ENCODE measurements at places on chromosomes 11 and 22.

- no peak for DNase-seq
These were observed 92.6 kb upstream of the CSNK2A3 start for GRCh38 chr11:11445441-11446185.

DNA sequence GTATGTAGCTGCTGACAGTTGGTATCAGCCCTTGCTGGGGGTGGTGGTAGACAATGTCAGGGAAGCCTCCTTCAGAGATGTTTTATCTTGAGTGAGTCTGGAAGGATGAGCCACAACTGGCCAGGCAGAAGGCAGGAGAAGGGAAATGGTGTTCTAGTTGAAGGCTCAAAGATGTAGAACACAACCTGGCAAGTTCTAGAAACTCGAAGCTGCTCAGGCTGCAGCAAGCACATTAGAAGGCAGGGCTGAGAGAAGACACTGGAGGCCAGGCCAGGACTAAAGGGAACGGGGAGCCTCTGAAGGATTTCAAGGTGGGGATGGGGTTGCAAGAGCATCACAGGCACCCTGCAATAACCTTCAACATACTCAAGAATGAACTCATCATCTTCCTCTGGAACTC, 40.4 kb downstream of the USP35 start:
- no peak for DNase-seq

GRCh38 chr11:95524314-95525036, 265.1 kb downstream of the FAM76B start:
- DNase-seq = no peak

GRCh38 chr11:74009675-74010305, 905 bp upstream of the UCP3 start:
- DNase-seq = no peak

GRCh38 chr22:48268771-48269552, 1506.5 kb downstream of the TBC1D22A start:
- DNase-seq = no peak

- DNase-seq = no peak
These were observed 71.8 kb upstream of the PAX6 start for GRCh38 chr11:31882951-31883392.

GRCh38 chr11:93155738-93156137, 42.1 kb downstream of the SLC36A4 start:
- DNase-seq = no peak

GRCh38 chr11:72778535-72779494, 15.0 kb downstream of the STARD10 start:
- no peak for DNase-seq

GRCh38 chr11:115521825-115522224, 17.6 kb upstream of the CADM1 start:
- DNase-seq = no peak

GRCh38 chr11:96127596-96127959, 203.7 kb upstream of the MTMR2 start:
- DNase-seq = no peak

- DNase-seq = no peak
These were observed 1130.4 kb downstream of the LRRC4C start for GRCh38 chr11:40328890-40329614.

- DNase-seq = no peak
These were observed 11.8 kb downstream of the USP35 start for GRCh38 chr11:78200553-78200952.
